ENCODE measurements at places on chromosomes 6 and 20.

- no peak for DNase-seq
Measured at GRCh38 chr6:24988562-24988961, 52.8 kb upstream of the RIPOR2 start.

DNA sequence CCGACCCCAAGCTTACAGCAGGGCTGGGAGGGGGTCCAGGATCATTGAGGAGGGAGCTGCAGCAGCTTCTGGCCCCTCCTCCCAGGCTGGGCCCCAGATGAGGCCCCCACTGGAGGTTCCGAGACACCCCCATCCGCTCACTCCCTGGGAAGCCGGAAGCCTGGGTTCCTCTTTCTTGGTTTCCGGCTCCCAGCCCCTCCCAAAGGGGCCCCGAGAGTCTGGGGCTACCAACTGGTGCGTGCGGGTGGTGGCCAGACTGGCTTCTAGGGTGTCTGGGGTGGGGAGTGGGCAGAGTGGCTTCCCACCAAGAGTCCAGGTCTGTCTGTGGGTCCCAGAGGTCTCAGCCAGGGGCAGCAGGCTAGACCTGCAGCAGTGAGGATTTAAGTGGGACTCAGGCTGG is 2.2 kb downstream of the RGS19 start:
- no peak for DNase-seq

GRCh38 chr6:168028181-168028580 is 30.7 kb downstream of the KIF25 start:
- DNase-seq = no peak

GRCh38 chr6:146943664-146944063 is 260.6 kb upstream of the STXBP5 start:
- no peak for DNase-seq

- DNase-seq = no peak
Measured at GRCh38 chr6:139257291-139257690, 34.5 kb downstream of the TXLNB start.

All from T-helper 9 cell (primary cell).